ENCODE measurements at places on chromosomes 12 and 14.

- DNase-seq = no peak
Observed at GRCh38 chr12:116148844-116149243, 128.6 kb downstream of the MED13L start.

GRCh38 chr12:69008520-69008919 lies 75.5 kb upstream of the CPM start:
- no peak for DNase-seq

GRCh38 chr14:74085828-74086227 lies 1.1 kb downstream of the LIN52 start:
- no peak for DNase-seq

DNA sequence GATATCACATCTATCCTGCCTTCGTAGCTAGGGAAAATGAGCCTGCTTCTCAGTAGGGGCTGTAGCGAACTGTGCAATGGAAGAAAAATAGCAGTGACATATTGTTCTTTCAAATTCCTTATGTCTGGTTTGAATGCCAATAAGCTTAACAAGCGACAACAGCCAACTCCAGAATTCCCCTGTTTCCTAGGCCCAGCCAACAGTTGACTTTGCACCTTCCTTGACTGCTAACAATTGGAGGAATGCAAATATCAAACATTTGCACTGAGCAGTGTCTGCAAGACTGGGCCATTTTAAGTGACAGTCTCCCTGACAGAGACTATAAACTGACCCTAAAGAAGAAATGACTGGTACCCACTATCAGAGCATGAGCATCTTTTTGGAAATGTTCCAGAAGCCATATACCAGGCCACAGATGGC lies 12.0 kb upstream of the SERPINA1 start:
- DNase-seq = no peak

- DNase-seq = no peak
Observed at GRCh38 chr12:122099280-122099749, 20.8 kb downstream of the MLXIP start.

- no peak for DNase-seq
Observed at GRCh38 chr12:82873951-82874350, 187.2 kb downstream of the TMTC2 start.

GRCh38 chr14:85250414-85251189 lies 279.3 kb upstream of the FLRT2 start:
- no peak for DNase-seq

DNA sequence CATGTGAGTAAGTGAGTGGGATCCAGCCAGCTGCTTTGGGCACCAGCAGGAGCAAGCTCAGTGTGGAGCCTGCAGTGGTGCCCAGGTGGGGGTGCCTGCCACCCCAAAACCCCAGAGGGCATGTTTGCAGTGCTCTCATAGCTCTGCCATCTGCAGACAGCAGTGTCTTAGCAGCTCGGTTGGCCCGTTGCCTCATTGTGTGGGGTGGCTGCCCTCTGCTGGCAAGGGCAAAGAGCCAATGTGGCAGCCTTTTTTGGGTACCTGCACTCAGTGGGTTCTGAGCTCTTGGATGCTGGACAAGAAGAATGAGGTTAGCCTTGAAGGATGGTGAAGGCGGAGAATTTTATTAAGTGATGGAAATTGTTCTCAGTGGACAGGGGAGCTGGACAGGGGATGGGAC lies 52.3 kb downstream of the NEUROD4 start:
- DNase-seq = peak; percentile 81

DNA sequence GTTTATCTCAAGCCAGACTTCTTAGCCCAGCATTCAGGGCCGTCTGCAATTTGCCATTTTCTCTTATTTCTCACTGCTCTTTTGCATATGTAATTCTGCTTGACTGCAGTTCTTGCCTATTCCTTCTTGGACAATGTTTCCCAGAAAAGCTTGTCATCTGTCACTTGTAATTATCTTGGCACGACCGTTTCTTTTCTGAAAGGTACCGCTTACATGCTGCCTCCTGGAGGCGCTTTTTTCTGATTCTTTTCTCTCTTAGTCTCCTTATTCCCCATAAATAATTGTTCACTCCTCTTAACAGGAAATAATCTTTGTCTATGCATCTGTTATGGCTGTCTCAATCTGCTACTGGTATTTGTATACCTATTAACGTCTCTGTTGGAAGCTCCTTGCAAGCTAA lies 1.2 kb upstream of the ALDH1L2 start:
- DNase-seq = no peak

DNA sequence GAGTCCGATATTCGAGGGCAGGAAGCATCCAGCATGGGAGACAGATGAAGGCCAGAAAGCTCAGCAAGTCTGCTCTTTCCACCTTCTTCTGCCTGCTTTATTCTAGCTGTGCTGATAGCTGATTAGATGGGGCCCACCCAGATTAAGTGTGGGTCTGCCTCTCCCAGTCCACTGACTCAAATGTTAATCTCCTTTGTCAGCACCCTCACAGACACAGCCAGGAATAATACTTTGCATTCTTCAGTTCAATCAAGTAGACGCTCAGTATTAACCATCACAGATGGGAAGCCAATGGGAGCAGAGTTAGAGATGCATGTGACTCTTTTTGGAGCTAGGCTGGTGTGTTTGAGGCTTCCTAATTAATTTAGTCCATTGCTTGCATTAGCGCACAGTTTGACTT lies 17.0 kb downstream of the C12orf75 start:
- no peak for DNase-seq

DNA sequence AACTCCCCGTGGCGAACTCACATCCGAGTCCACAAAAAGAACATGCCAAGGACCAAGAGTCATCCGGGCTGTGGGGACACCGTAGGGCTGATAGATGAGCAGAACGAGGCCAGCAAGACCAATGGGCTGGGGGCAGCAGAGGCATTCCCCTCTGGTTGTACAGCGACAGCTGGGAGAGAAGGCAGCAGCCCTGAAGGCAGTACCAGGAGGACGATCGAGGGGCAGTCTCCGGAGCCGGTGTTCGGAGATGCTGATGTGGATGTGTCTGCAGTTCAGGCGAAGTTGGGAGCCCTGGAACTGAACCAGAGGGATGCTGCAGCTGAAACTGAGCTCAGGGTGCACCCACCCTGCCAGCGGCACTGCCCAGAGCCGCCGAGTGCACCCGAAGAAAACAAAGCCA lies 50.7 kb downstream of the TBC1D30 start:
- DNase-seq = no peak

GRCh38 chr14:88333036-88333435 lies 10.0 kb upstream of the KCNK10 start:
- no peak for DNase-seq

DNA sequence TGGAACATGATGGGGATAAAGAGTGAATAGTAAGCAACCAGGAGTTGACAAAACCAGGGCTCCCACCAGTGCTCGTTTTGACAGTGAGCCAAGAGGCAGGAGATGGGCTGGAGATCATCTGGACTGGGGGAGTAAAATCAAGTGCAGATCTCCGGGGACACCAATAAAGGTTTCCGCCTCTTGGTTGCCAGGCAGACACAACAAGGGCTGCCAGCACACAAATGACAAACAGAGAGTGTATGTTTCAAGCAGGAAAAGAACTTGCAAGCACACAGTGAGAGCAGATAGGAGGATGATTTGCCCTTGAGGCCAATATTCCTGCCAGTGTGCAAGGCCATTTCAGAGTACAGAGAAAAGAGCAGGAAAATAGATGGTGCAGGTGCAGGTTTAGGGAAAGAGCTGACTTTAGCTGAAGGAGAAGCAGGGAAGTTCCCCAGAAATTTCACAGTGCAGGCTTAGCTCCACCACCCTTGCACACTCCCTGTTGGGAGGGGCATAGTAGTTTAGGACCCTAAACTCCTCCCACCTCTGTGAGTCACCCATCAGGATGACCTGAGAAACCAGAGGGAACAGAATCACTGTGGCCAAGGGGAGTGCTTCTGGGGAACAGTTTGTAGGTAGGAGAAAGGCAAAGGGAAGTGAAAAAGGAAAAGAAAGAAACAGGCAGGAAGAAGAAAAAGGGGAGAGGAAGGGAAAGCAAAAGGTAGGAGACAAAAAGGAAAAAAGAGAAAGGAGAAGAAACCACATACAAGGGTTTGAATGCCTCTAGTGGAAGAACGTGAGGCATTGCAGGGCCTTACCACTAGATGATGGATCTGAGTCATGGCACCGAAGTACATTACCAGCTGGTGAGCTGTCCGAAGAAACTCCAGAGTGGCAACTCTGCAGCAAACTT lies 404.4 kb downstream of the SLC6A15 start:
- no peak for DNase-seq

- no peak for DNase-seq
Observed at GRCh38 chr14:99758121-99758821, 34.9 kb upstream of the EML1 start.

DNA sequence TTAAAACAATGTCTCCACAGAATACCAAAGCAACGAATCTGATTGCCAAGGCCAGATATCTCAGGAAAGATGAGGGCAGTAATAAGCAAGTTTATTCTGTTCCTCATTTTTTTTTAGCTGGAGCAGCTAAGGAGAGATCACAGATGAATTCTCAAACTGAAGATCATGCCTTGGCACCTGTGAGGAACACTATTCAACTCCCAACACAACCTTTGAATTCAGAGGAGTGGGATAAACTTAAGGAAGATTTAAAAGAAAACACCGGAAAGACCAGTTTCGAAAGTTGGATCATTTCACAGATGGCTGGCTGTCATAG lies 994 bp downstream of the PRORP start:
- DNase-seq = no peak

DNA sequence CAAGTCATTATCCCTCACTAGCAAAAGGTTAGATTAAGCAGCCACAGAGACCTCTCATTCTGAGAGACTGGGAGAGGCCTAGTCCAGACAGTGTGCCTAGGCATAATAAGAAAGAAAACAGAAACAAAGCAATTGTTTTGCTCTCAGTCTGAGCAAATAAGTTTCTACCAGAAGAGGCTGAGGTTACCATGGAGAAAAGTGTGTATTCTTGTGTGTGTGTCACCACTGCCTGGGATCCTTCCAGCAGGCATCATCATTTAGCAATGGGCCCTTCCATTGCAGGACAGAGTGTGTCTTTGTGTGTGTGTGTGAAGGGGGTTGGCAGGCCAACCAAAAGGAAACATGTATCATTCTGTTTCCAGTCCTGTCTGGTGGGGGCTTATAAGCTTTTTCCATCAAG lies 3.7 kb downstream of the EFS start:
- DNase-seq = no peak
